Cardiac muscle cell (in vitro differentiated cells and primary cell): ENCODE measurements at places on chromosomes 1 and 21. TPM values are rescaled to one million over a fixed set of nuclear protein-coding genes. Genes with fewer than 3 reads are reported as not detected.
A peak's percentile ranks its signal among the peaks of the same experiment; 100 is the strongest.

SLFNL1 gene
- total RNA-seq: 1.5 and 3.0 TPM in 2 replicates

DNA sequence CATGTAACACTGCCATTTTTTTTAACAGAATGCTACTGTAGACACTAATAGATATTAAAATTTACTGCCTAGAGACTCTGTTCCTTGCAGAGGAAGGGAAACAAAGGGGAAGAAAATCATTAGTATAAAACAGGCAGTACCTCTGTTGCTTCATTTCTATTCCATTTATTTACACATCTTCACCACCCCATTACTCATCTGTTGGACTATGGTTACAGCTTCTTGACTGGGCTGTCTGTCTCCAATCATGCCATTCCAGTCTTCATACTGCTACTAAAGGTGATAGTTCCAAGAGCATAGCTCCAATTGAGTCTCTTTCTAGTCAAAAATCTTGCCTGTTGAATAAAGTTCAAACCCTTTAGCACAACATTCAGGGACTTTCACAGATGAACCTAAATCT lies 22.2 kb upstream of the GPR25 start:
- DNase-seq: no peak

DNA sequence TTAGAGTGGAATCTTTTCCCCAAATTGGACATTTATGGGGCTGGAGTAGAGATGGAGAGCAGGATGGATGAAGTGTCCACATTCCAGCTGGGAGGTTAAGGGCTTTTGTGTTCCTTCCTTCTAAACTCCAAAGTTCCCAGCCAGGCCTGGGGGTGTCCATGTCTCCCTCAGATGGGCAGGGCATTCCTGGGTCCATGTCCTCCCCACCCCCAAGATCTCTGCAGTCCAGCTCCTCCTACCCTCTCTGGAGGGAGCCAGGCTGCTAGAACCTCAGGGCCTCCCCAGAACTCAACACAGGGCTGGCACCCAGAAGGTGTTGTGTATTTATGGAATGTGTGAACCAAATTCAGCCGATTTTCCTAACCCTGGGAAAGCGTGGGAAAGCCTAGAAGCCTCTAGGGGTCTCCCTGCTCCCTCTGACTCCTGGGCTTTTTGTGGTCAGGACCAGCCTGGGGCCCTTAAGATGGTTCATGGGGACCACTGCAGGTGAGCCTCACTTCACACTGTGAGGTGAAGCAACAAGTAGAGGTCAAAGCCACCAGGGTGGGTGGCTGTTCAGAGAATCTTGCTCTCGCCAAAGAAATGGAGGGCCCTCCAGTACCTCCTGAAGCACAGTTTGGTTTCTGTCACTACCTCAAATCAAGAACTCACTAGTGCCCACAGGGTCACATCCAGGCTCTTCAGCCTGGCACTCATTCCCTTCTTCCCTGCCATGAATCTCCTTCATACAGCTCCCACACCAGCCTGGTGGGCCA lies 54.8 kb downstream of the GLIS1 start:
- DNase-seq: peak; percentile 41

CA6 gene
- not detected in 2 replicates for total RNA-seq
